CD4-positive, alpha-beta T cell treated with Interleukin-4 for 1 hour (primary cell): ENCODE measurements at places on chromosomes 7 and 10.

DNA sequence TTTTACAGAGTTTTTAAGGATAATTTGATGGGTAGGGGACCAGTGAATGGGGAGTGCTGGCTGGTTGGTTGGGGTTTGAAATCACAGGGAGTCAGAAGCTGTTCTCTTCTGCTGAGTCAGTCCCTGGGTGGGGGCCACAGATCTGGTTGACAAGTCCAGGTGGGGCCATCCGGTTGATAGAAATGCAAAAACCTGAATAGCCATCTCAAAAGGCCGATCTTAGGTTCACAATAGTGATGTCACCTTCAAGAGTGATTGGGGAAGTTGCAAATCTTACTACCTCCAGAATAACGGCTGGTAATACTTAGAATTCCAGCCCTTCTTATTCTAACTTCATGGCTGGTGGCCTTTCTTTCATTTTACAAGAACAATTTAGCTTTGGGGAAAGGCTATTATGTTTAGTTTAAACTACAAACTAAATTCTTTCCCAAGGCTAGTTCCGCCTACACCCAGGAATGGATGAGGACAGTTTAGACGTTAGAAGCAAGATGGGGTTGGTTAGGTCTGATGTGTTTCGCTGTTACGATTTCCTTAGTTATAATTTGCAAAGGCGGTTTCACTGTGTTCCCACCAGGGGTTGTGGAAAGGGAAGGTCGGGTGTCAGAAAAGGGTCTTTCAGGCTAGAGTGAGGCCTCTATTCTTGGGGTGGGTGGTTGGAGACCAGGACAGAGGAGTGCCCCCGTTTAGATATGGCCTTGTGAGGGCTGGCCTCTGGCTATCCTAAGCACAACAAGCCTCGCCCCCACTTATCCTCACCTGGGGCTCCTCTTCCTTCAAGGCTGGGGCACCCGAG is 27.4 kb downstream of the IFT22 start:
- no peak for DNase-seq

DNA sequence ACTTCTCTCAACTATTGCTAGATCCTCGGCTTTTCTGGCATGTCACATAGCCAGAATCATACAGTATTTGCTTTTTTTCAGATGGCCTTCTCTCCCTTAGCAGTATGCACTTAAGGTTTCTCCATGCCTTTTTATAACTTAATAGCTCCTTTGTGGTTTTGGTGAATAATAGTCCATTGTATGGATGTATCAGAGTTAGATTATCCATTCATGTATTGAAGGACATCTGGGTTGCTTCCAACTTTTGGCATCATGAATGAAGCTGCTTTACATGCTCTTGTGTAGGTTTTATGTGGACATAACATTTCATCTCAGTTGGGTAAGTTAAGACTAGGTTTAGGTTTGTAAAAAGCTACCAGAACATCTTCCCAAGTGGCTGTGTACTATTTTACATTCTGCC is 4.6 kb downstream of the ATP5F1C start:
- no peak for DNase-seq

- DNase-seq: no peak
Observed at GRCh38 chr10:51567271-51567670, 132.1 kb downstream of the CSTF2T start.

DNA sequence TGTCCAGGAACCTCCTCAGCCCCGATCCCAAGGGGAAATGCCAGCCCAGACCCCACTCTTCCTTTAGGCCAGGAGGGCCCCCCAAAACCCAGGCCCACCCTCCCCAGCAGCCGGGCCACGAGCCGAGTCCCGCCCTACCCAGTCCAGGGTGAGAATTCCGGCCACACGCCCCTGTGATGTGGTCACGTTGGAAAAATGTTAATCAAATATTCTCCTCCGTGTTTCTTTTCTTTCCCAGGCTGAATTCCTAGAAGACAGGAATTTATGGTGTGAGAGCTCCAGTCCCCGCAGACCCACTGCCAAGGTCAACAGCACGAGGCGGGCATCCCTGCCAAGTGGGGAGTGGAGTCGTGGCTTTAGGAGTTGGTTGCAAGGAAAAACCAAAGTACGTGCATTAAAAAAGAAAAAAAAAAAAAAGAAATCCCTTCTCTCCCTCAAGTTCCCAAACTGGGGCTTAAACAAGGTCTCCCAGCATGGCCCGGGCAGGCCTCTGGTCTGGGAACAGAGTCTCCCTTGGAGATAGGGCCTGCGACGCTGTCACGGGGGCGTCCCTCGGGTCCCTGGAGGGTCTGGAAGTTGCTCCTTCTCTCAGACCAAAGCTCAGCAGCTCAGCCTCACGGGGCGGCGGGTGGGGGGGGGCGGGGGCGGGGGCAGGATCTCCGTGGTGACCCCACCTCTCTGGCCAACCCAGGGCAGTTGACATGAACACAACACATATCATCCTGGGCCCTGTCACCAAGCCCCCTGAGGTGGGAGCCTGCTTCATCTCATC is 28.1 kb upstream of the ELN start:
- DNase-seq: no peak

- no peak for DNase-seq
Observed at GRCh38 chr10:117135480-117136140, 2.5 kb downstream of the VAX1 start.

- no peak for DNase-seq
Observed at GRCh38 chr10:124332426-124332825, 86.3 kb downstream of the OAT start.

- no peak for DNase-seq
Observed at GRCh38 chr10:97119058-97119745, 66.6 kb downstream of the SLIT1 start.

DNA sequence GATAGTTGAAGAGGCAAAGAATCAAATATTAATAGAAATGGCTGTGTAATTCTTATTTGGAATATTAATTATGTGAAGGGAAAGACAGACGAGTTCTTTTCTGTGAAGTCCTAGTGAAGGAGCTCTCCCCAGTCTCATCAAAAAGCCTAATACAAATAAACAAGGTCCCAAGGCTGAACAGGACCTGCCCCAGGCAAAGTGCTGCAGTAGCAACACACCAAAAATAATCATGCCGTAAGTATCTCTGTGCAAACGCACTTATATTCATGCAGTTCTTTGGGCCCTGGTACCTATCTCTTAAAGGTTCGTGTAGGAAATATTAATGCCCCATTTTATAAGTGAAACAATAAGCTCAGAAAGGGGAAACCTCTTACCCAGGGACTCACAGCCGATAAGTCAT is 12.2 kb upstream of the CHST15 start:
- no peak for DNase-seq

DNA sequence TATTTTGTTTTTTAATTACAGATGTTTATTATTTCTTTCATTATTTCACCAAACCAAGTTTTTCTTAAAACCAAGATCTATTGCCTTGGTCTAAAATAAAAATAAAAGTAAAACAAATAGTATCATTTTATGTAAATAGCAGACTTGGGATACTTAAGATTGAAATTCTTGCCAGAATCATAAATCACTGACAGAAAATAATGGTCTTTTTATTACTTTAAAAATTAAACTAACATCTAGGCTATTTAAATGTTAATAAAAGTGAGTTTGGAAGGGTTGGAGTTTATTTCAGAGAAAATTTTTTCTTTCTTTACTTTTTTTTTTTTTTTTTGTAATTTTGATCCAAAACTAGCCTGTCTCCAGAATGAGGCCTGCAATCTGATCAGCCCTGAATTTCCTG is 568.0 kb upstream of the IGFBP3 start:
- DNase-seq: no peak

GRCh38 chr10:11760151-11760550 is 18.0 kb downstream of the ECHDC3 start:
- no peak for DNase-seq

- DNase-seq: no peak
Observed at GRCh38 chr7:71308096-71308495, 176.2 kb downstream of the GALNT17 start.

DNA sequence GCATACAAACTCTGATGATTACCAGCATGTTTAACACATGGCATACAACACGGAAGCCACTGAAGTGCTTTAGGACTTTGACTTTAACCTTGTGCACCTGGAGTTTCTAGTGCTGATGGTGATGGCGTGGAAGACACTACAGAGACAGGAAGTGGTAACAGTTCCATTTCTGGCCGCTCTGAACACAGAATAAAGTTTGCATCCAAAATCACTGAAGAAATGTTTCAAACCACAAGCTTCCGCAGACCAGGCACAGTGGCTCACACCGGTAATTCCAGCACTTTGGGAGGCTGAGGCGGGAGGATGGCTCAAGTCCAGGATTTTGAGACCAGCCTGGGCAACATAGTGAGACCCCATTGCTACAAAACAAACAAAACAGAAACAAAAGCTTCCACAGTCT is 40.3 kb upstream of the TNPO3 start:
- peak; percentile 28 for DNase-seq

DNA sequence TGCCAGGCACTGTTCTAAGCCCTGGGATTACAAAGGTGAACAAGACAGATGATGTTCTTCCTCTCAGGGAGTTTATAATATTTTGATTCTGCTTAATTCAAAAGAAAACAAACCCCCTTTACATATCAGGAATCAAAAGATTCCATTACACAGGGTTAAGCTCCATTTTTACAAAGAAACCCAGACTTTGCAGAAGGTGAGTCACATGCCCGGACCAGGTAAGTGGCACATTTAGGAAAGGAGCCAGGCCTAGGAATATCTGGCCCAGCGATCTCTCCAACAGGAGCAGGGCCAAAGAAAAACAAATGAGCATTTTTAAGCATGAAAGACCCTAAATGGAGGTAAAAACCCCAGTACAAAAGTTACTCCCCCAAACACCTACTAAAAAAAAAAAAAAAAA is 1.1 kb downstream of the STN1 start:
- no peak for DNase-seq
